Left ventricle myocardium inferior (tissue), 1 donor: ENCODE measurements at places on chromosomes 6 and 20. TPM values are rescaled to one million over a fixed set of nuclear protein-coding genes. Genes with fewer than 3 reads are reported as not detected.

The MLIP gene
- 397 TPM for total RNA-seq

The BMP2 gene
- 2.4 TPM for total RNA-seq

The SLC17A2 gene
- not detected for total RNA-seq

The SFTA2 gene
- not detected for total RNA-seq

The ATP6V1G2 gene
- 1.6 TPM for total RNA-seq

The TFAP2D gene
- total RNA-seq, result not detected

The EHMT2 gene
- 15.6 TPM for total RNA-seq

The TRDN gene
- total RNA-seq, result 453 TPM

The GUCA1A gene
- total RNA-seq, result not detected

The ULBP2 gene
- 0.93 TPM for total RNA-seq

The STMND1 gene
- total RNA-seq, result not detected

The PROCR gene
- total RNA-seq, result 9.8 TPM

The DYNLT1 gene
- total RNA-seq, result 126 TPM

The SMIM13 gene
- 12.3 TPM for total RNA-seq

The MED23 gene
- 10.8 TPM for total RNA-seq

The C20orf202 gene
- 0.41 TPM for total RNA-seq

The CGA gene
- total RNA-seq, result not detected

The NUDT3 gene
- 50.1 TPM for total RNA-seq

The REM1 gene
- 1.5 TPM for total RNA-seq

The SNAI1 gene
- total RNA-seq, result 0.69 TPM

The PRDM13 gene
- not detected for total RNA-seq

The SLC44A4 gene
- total RNA-seq, result 0.08 TPM

The LSM14B gene
- 51.6 TPM for total RNA-seq

The SLC22A1 gene
- 0.27 TPM for total RNA-seq

The MAS1 gene
- not detected for total RNA-seq

The TTI1 gene
- total RNA-seq, result 12.1 TPM
